ENCODE measurements at places on chromosomes 4 and X.

DNA sequence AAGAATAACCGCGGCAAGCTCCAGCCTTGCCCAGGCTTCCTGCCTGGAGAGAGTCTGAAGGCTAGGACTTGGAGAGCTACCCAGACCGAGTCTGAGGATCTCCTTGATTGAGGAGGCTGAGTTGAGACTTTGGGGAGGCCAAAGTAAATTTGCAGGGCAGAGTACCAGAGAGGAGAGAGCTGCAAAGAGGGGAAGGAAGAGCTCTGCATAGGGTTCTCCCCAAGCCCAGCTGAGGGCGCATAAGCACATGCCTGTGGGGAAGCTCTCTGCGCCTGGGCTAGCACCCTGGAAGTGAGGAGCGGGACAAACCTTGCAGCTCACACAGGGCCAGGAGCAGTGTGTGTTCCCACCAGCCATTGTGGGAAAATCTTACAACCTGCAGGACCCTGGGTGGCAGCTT, 56.1 kb downstream of the FAM193A start:
- DNase-seq: no peak

DNA sequence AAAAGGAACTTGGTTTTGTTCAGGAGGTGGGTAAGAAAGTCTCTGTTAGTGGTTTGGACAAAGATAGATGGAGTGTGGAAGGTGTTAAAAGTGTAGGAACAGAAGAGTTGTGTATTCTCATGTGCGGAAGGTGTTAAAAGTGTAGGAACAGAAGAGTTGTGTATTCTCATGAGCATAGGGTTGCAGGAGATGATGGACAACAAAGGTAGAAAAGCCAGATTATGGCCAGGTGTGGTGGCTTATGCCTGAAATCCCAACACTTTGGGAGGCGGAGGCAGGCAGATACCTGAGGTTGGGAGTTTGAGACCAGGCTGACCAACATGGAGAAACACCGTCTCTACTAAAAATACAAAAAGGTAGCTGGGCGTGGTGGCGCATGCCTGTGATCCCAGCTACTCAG, 2.5 kb downstream of the RPL34 start:
- no peak for DNase-seq

GRCh38 chrX:629230-630006, 1.2 kb upstream of the SHOX start:
- DNase-seq: no peak

DNA sequence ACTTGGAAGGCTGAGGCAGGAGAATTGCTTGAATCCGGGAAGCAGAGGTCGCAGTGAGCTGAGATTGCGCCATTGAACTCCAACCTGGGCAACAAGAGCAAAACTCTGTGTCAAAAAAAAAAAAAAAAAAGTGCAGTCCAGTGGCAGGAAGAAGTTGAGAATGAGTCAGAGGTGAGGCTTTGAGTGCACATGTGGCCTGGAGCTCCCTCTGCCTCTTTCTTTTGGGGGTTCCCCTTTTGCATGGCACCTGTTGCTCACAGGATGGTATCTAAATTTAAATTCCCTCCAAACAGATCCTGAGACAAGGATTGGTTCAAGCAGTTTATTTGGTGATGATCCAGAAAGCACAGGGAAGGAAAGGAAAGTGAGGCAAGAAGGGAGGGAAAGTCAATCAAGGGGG, 151.4 kb upstream of the STX18 start:
- DNase-seq: no peak

DNA sequence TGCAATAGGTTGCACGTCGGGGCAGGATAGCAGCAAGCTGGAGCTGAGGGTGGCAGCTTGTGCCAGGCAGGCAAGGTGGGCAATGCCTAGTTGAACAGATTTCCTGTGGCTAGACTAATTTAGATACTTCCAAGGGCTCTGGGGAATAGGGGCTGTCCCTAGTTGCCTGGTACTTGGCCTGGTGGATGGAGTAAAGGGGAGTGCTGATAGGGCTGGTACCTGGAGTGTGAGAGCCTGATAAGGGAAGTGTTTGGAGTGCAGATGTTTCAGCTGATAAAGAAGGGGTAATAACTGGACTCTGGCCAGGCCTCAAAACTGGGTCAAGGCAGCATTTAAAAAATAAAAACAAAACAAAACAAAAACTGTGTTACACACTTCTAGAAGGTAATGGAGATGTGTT, 665.5 kb downstream of the CCSER1 start:
- no peak for DNase-seq

DNA sequence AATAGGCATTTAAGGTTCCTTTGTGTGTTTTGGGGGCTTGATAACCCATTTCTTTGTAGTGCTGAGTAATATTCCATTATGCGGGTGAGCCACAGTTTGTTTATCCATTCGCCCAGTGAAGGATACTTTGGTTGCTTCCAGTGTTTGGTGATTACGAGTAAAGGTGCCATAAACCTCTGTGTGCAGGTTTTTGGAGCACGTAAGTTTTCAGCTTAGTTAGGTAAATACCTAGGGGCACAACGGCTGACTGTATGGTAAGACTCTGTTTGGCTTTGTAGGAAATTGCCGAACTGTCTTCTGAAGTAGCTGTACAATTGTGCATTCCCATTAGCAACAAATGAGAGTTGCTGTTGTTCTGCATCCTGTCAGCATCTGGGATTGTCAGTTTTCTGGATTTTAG, 3.8 kb upstream of the TBL1X start:
- no peak for DNase-seq

All from SK-N-MC (cell line).